Pulmonary artery endothelial cell (primary cell): ENCODE measurements at places on chromosomes 3 and 15. TPM values are rescaled to one million over a fixed set of nuclear protein-coding genes. Genes with fewer than 3 reads are reported as not detected.

Gene ANKDD1A
- 2.1 and 4.7 TPM in 2 replicates for total RNA-seq

Gene GATA2
- 11.1 and 16.2 TPM in 2 replicates for total RNA-seq

Gene CDC25A
- 15.8 and 27.2 TPM in 2 replicates for total RNA-seq

Gene CDCP1
- total RNA-seq, result 3.7 and 6.6 TPM in 2 replicates

Gene TRIM59
- total RNA-seq, result 22.8 and 38.1 TPM in 2 replicates

Gene RCCD1
- total RNA-seq, result 9.5 and 10.7 TPM in 2 replicates

Gene CCDC33
- not detected in 2 replicates for total RNA-seq

Gene RAF1
- total RNA-seq, result 89.0 and 112 TPM in 2 replicates

Gene P4HTM
- 25.5 and 31.1 TPM in 2 replicates for total RNA-seq

Gene ZMYND10
- 0.13 and 0.35 TPM in 2 replicates for total RNA-seq

Gene CHAC1
- 2.9 and 4.7 TPM in 2 replicates for total RNA-seq

Gene SERINC4
- total RNA-seq, result not detected in 2 replicates

Gene DNAJA4
- 4.7 and 16.4 TPM in 2 replicates for total RNA-seq

Gene PRR20G
- not detected in 2 replicates for total RNA-seq
